Astrocyte of the spinal cord (primary cell): ENCODE measurements at places on chromosomes 7 and 10.

- peak; percentile 85 for DNase-seq
Observed at GRCh38 chr7:155644178-155644970, at the start of gene RBM33. Gene RBM33 (plus strand): TSS chr7:155644661. CDS start chr7:155644877, 216 bp downstream.

DNA sequence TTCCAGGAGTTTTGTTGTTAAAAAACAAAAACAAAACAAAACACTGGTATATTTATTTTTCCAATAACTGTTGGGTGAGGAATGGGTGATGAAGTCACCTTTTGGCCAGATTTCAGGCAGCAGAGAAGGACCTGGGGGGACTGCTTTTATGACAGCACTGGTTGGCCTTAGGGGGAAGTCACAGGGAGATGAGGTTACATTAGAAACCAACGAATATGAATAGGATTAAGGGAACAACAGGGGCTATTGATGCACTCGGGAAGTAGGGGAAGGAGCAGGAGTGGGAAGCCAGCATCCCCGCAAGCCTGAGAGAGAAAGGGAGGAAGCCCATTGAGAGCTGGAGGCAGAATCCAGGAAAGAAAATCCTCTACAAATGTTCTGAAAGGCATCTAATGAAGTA lies 958.4 kb downstream of the TYW1 start:
- DNase-seq: no peak

DNA sequence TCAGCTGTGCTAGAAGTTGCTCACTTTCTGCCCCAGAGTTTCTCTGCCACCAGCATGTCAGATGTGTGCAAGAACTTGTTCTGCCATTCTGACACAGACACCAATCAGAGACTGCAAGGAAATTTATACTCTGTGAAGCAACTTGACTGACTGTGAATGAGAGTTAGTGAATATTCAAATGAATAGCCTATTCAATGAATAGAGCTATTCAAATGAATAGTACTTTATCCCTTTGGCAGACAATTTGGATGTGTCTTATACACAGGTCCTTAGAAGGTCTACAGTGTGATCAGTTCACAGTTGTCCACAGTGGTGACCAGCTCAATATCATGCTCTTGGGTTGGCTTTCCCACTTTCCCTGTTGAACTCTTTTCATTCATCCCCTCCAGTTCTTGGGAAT lies 138.1 kb downstream of the MACC1 start:
- DNase-seq: no peak

DNA sequence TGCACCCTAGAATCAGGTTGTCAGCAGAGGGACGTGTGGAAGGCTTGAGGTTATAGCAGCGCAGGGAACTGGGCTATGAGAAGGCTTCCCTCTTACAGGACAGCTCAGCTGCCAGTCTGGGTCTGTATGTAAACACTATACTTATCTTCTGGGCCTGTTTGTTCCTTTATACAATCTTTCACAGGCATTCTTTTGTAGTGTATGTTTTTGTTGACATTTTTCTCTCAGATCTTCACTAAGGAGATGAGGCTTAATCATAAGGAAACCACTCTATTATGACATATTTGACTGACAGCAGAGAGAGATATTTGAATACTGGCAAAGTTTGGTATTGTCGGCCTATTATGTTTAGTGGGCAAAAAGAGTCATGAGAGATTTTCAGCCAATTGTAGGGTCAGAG lies 929 bp downstream of the GBF1 start:
- no peak for DNase-seq

- DNase-seq: peak; percentile 76
Observed at GRCh38 chr10:117363028-117363427, 12.2 kb downstream of the PDZD8 start.

DNA sequence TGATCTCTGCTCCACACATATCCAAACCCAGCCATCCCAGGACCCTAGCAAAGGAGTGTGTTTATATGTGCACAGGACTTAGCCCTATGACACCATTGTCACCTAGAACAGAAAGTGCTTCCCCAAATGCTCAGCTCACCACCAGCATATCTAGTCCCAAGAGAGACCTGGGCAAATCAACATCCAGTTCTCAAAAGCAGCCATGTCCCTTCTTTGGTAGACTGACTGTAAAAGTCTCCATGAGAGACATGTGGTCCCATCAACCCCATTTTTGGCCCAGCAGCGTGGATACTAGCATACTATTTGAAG lies 20.9 kb upstream of the ARHGAP22 start:
- DNase-seq: no peak

DNA sequence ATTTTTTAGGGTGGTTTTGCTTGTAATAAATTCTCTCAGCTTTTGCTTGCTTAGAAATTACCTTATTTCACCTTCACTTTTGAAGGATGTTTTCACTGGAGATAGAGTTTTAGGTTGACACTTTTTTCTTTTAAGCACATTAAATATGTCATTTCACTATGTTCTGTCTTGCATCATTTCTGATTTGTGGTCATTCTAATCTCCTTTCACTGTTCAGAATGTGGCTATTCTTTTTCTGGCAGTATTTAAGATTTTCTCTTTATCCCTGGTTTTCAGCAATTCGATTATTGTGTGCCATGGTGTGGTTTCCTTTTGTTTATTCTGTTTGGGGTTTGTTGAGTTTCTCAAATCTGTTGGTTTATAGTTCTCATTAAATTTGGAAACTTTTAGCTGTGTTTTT lies 1065.6 kb downstream of the KCNMA1 start:
- DNase-seq: no peak

DNA sequence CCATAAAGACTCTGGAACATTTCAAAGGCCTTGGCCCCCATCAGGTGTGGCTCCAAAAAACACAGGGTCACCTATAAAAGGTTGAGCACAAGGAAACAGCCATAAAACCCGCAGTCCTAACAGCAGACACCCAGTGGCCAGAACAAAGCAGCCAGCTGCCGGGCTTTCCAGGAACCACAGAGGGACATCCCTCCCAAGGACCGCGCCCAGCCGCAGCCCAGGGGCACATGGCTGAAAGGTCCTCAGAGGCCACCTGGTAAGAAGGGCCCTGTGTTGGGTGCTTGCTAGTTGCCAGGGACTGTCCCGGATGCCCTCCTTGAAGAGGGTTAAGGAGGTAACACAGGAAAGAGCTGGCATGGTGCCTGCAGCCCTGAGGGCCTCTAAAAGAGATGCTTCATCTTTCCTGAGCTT lies 32.7 kb downstream of the KCNMA1 start:
- DNase-seq: no peak

DNA sequence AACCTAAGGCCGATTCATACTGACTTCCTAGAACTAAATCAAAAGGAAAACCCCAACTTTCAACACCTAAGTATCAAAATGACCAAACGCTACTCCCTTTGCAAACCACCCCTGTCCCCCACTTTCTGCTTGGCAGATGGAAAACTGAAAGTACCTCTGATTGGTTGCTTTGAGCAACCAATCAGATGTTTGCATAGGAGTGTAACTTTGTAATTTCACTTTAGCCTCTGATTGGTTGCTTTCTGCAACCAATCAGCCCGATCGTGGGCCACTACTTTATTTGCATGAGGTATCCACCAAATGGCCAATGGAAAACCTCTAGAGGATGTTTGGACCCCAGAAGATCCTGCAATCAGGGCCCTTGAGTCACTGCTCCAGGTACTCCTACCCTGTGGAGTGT lies 12.3 kb upstream of the SNX10 start:
- DNase-seq: no peak

DNA sequence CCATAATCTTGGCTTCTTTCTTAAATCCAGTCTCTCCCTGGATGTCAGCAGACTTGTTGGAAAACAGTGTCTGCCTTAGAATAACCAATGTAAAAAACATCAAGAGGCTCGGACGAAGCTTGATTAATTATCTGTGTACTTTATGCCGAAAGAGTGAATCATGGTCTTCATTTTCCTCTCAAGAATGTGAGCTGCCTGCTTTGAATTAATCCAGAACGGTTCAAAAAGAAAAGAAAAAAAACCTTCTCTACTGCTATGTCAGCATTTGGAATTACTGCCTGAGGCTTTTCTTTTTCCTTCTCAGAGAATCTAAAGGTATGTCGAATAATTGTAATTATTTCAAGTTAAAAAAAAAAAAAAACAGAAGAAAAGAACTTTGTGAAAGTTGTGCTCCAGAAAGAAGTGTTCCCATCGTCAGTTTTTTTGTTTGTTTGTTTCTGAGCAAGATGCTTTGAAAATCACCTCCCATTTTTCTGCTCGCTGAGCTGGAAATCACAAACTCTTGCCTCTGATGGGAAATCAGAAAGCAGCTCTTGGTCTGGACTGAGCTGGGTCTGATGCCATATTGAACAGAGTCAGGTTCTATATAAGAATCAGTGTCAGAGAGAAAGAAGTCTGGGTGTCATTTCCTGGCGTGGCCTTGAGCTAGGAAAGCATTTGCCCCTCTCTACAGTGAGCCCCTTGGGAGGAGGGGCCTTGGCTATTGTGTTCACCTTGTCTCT lies 20.2 kb downstream of the PLPP4 start:
- DNase-seq: peak; percentile 82

DNA sequence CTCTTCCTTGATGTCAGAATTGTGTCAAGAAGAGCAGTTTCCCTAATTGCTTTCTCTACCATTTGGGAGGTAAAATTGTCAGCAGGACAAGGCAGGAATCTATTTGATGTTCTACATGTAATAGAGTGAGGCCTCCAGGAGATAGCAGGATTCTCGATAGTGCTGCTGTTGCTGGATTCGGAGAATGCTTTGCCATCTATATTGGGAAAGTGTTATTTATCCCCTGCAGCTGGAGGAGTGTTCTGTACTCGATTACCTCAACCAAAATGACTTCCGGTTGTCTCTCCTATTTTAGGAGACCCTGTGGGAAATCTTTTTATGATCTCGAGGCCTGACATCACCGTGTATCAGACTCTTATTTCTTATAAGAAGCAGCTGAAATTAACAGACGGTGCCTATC lies 217.1 kb downstream of the TMEM178B start:
- no peak for DNase-seq

DNA sequence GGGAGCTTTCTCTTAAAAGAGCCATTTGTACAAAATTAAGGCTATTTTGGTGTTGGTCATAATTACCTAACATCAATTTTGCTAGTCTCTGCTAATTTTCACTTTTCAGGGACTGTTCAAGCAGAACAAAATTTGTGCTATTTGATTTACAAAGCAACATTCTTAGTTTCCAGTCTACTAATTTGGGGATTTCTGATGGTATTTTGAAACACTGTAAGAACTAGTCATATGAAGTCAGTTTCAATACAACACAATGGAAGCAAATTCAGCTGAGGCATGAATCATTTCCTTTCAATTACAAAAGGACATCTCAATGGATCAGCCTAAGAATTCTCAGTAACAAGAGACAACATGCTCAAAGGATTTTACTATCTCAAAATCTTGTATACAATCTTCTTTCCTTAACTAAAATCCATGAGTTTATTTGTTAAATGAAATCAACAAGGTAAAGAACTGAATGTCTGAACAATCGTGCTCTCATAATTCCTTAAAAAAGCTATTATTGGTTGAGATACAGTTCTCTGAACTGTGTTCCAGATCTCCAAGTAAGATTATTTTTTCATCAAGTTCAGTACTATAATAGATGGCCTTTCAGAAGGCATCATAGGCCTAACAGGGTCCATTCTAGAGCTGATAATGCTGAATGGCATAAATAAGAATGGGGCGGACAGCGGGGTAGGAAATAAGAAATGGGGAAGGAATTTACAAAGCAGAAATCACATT lies 144.6 kb downstream of the NRCAM start:
- peak; percentile 57 for DNase-seq

DNA sequence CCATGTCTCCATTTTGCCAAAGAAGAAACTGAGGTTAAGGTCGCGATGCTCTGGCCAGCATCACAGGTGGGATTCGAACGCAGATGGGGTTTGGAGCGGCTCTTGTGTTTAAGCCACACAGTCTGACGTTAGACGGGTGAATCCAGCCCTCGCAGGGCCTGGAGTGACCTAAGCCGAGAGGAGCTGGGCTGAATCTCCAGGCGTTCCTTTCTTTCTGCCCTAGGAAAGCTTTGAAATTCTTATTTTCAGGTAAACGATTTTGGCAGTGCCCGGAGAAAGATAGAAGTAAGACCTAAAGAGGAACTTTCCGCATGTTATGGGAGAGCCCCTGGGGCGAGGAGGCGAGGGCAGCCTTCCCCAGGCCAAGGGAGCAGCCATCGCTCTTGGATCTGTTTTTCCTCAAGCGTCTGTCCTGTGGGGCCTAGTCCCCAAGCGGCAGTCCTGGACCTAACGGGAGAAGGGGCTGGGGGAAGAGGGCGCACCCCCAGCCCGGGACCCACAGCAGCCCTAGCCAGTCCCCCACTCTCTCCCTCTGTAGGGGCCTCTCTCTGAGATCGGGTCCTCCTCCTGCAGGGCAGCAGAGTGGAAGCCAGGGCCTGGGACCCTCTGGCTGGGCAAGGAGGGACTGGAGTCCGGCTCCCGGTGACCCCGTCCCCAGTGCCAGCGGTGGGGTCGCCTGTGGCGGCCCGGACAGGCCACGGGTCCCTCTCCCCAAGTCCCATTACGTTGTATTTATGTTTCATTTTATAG lies 8.9 kb upstream of the LBX1 start:
- no peak for DNase-seq

DNA sequence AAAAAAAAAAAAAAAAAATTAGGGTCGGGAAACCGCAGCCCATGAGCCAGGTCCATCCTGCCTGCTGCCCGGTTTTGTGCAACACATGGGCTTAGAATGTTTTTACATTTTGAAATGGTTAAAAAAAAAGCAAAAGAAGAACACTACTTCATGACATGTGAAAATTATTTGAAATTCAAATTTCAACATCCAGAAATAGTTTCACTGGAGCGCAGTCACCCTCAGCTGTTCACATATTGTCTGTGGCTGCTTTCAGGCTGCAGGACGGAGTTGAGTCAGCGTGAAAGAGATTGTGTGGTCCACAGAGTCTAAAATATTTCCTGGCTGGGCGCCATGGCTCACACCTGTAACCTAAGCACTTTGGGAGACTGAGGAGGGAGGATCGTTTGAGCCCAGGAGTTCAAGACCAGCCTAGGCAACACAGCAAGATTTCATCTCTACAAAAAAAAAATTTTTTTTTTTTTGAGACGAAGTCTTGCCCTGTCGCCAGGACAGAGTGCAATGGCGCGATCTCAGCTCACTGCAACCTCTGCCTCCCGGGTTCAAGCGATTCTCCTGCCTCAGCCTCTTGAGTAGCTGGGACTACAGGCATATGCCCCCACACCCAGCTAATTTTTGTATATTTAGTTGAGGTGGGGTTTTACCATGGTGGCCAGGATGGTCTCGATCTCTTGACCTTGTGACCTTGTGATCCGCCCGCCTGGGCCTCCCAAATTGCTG lies 63.9 kb upstream of the ECHDC3 start:
- DNase-seq: no peak

DNA sequence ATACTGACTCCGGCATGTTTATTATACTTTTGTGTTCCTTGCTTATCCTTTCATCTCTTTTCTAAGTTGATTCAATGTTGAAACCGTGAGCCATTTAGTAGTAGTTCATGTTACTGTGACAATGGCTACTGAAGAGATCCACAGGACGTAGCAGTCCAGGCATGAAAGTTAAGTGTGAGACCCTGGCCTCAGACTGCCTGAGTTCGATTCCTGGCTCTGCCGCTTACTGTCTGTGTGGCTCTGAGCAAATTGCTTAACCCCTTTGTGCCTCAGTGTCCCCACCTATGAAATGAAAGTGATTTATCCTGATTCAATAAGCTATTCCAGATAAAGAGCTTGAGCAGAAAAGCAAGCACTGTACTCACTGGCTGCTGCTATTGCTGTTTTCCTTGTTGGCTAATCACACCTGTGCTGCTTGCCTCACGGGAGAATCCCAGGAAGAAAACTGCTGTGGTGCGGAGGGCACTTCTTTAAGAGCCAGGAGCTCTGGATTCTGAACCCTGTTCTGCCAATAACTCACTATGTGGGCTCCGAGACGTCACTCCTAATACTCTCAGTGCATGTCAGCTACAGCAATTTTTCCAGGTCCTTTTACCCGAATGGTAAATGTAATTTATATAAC lies 38.4 kb downstream of the PNLIPRP2 start:
- DNase-seq: no peak
